AG04450 (cell line): ENCODE measurements at places on chromosomes 4 and X.

GRCh38 chr4:25069014-25069413, 38.3 kb upstream of the LGI2 start:
- no peak for DNase-seq

DNA sequence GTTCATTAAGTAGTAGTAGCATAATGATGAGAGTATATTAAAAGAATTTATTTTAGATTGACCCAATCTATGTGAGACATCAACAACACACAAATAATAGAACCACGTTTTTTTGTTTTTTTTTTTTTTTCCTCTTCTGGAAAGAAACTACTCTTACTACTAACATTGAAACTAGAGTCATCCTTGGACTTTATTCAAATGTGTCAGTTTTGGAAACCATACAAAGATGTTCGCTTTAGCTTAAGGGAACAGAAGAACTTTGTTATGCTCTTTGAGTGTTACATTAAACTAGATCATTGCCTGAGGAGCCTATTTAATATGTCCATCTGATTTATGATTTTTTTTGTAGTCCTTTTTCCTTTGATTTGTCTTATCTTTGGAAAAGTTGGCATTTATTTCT, 166.7 kb downstream of the RPA4 start:
- no peak for DNase-seq

GRCh38 chr4:48032721-48033120, 16.1 kb downstream of the NIPAL1 start:
- no peak for DNase-seq

DNA sequence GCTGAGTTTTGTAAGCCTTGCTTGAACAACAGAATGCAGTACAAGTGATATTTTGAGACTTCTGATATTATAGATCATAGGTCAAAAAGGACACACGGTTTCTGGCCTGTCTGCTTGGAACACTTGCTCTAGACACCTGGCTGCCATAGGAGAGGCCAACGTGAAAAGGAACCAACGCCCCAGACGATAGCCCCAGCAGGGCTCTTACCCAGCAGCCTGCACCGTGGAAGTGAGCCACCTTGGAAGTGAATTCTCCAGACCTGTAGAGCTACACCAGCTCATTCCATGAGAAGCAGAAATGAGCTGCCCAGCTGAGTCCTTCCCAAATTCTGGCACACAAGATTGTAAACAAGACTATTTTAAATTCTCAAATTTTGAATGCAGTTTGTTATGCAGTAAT, 323.1 kb downstream of the FBXO8 start:
- DNase-seq, result no peak

GRCh38 chr4:156290811-156291210, 337.1 kb upstream of the CTSO start:
- no peak for DNase-seq

GRCh38 chr4:116664198-116664597, 421.2 kb downstream of the TRAM1L1 start:
- no peak for DNase-seq
